ENCODE measurements at places on chromosomes 7 and 10. TPM values are rescaled to one million over a fixed set of nuclear protein-coding genes. Genes with fewer than 3 reads are reported as not detected.

Gene SLC18A2
- total RNA-seq: 2.1 TPM

Gene PAPOLB
- 0.15 TPM for total RNA-seq

Gene OR6V1
- not detected for total RNA-seq

Gene LMBR1
- total RNA-seq: 90.6 TPM

Gene UCN3
- not detected for total RNA-seq

Gene ANKRD30A
- total RNA-seq: 216 TPM
